ENCODE measurements at places on chromosomes 5 and 9. TPM values are rescaled to one million over a fixed set of nuclear protein-coding genes. Genes with fewer than 3 reads are reported as not detected.

DNA sequence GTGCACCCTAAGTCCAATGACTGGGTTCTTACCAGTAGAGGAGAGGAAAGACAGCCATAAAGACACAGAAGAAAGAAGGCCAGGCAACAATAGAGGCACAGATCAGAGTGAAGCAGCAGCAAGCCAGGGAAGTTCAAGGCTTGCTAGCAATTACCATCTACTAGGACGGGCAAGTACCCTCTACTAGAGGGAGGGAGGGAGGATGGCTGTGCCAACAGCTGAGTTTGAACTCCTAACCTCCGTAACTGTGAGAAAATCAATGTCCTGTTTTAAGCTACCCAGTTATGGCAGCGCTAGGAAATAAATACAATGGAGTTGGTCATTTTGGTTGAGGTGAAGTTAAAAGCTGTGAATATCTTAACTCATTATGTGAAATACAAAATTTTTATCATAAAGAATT lies 991.8 kb upstream of the CTNND2 start:
- DNase-seq: no peak

DNA sequence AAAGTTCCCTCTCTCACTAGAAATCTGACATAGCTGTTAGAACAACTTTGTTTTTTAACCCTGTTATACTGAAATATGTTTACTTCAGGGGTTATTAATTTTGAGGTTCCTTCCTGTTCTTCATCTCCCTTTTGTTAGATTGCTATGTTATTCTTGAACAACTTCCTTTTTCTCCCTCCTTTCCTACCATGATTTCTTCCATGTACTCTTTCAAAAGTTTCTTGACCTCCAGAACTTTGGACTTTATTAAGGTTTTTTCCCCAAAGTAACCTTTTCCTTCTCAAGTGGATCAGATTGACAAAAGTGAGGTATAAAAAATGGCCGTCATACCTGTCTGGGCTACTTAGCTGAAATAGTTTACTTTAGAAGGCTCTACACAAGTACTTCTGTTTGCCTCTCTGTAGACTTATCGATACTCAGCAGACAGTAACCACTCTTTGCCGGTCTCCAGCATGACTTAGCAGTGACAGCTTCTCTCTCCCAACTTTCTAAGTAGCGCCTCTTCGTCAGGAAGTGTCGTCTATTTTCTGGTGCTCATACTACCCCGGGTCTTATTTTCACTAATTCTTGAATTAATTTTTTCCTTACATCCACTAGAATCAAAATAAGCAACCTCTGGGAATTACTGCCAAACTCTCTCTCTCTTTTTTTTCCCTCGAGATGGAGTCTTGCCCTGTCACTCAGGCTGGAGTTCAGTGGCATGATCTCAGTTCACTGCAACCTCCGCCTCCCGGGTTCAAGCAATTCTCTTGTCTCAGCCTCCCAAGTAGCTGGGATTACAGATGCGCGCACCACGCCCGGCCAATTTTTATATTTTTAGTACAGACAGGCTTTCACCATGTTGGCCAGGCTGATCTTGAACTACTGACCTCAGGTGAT lies 19.7 kb downstream of the NFIL3 start:
- DNase-seq: no peak

GRCh38 chr5:124064956-124065355 lies 553.0 kb downstream of the CSNK1G3 start:
- peak; percentile 60 for DNase-seq

- peak; percentile 10 for DNase-seq
Observed at GRCh38 chr5:98163796-98164493, 609.5 kb upstream of the RGMB start.

The QSOX2 gene
- 21.7 TPM for total RNA-seq

- DNase-seq: no peak
Observed at GRCh38 chr5:172721455-172722326, 49.3 kb downstream of the DUSP1 start.

GRCh38 chr5:143734456-143734780 lies 77.5 kb upstream of the HMHB1 start:
- DNase-seq: no peak

- no peak for DNase-seq
Observed at GRCh38 chr5:8474569-8474930, 605.6 kb downstream of the MTRR start.

DNA sequence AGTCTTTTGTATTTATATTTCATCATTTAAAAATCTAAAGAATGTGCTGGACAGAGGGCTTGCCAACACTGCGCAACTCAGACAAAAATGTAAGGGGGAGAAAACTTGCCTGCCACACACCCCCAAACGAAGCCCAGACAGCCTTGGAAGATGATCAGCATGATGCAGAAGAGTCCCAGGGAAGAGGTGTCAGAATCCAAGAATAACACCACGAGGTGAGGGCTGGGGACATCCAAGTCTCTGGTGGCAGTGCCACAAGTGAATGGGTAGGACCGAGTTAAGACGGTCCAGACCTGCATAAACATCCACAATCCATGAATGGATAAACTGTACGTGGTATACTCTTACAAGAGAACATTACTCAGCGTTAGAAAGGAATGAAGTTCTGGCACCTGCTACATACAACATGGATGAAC lies 10.4 kb downstream of the EPB41L4B start:
- no peak for DNase-seq

The PCDHB13 gene
- total RNA-seq: not detected
